Stimulated activated naive CD4-positive, alpha-beta T cell (primary cell): ENCODE measurements at places on chromosomes 13 and 19.
A peak's percentile ranks its signal among the peaks of the same experiment; 100 is the strongest.

- DNase-seq = no peak
These were observed 420.4 kb upstream of the GPC6 start for GRCh38 chr13:92806215-92806614.

GRCh38 chr19:13337181-13337580 lies 169.1 kb downstream of the CACNA1A start:
- no peak for DNase-seq

DNA sequence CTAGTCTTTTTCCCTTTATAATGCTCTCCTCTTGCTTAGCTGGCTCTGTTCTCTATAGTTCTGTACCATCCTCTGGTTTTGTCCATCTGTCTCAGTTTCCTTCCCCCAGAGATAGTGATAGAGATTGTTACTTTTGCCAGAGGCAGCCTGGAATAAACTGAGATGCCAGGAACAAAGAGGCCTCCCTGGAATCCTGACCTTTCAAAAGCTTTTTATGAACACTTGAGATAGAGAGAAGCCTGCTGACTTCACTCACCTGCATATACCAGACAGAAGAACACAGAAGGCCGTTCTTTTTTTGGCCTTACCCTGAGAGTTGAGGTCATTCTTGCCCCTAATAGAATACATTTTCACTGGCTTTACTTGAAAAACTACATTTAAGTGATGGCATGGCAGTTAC lies 150.2 kb downstream of the LHFPL6 start:
- no peak for DNase-seq

GRCh38 chr13:30848332-30849027 lies 57.6 kb upstream of the MEDAG start:
- DNase-seq = no peak

- no peak for DNase-seq
These were observed 50.3 kb upstream of the XPO4 start for GRCh38 chr13:20952838-20953237.

DNA sequence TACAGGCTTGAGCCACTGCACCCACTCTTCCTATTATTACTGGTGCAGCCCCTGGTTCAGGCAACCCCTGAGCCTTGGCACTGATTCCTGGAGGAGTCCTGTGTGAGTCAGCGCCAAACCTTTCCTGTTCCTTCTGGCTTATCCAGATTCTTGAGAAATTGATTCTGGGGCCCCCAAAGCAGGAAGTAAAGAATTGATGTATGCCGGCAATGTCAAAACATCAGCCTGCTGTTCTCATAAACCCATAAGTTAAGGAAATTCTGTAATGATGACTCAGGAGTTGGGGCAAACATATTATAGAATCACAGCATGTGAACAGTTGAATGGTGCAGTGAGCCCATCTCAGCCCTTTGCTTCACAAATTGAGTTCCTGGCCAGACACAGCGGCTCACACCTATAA lies 1.4 kb upstream of the OR7G3 start:
- no peak for DNase-seq

DNA sequence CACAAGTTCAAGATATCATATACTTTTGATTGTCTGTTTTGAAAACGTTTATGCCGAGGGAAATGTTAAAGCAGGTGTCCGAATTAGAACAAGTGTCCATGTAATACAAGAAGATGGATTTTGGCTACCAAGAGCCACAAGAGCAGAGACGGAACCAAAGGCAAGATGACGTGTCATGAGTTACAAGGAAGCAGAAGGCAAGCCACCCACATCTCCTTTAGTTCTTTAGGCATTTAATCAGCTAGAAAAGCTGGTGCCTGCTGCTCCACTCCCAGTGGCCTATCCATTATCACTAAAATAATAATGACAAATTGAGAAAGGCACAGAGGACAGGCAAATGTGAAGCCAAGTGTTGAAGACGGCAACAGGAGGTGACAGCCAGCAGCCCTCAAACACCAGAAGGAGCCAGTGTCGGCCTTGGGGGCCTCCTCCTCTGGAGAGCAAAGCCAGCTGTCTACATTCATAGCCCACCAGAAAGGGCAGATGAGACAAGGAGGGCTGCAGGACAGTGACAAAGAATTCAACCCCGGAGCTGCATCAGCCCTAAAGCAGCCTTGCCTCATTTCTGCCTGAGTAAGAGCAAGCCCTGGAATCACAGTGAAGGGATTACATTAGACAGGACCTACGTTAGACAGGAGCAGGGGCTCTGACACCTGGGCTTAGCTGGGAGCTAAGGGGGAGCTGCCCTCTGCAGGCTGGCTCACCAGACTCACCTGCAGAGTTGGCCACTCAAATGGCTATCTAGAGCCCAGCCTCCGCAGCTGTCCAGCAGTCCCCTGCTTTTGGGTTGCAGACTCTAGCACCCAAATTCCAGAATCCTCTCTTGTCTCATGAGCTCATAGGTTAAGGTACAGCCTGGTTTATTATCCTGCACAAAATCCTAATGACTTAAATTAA lies 569.9 kb downstream of the UQCRFS1 start:
- DNase-seq = no peak

- no peak for DNase-seq
These were observed 18.3 kb downstream of the VWA8 start for GRCh38 chr13:41942462-41943094.

DNA sequence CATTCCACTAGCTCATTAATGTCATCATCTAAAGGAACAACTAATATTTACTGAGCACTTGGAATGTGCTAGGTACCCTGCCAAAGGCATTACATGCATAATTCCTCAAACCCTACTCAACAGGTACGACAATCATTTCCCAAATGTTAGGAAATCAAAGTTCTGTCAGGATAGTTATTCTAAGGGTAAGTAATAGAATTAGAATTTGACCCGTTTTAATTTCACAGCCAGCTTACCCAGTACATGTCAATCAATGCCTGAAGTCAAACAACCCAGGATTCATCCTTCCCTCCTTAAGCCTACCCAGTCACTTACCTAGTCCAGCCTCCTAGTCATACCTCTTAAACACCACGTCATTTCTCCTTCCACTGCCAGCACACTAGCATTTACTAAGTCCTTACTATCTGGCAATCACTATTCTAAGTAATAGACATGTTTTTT lies 2.4 kb downstream of the LNX2 start:
- DNase-seq = no peak

DNA sequence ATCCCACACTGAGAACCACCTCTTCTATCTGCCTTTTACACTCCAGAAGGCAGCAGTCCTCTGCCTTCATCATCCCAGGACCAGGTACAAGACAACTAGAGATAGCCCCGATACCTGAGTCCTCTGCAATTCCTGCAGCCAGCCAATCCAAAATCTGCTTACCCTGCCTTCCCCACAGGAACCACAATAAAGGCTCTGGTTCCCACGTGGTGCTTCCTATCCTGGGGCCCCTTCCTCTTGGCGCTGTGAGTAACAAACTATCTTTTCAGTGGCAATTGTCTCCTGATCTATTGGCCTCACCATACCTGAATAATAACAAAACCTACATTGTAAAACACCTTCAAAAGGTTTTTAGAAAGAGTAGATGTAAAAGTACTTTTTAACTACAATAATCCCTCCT lies 63.1 kb downstream of the ZDHHC20 start:
- DNase-seq = no peak

GRCh38 chr13:37144661-37145060 lies 39.2 kb upstream of the CSNK1A1L start:
- DNase-seq = no peak

- no peak for DNase-seq
These were observed 88.5 kb upstream of the SIAH3 start for GRCh38 chr13:45940061-45940460.

GRCh38 chr19:1363599-1363998 lies 20.1 kb upstream of the NDUFS7 start:
- no peak for DNase-seq

DNA sequence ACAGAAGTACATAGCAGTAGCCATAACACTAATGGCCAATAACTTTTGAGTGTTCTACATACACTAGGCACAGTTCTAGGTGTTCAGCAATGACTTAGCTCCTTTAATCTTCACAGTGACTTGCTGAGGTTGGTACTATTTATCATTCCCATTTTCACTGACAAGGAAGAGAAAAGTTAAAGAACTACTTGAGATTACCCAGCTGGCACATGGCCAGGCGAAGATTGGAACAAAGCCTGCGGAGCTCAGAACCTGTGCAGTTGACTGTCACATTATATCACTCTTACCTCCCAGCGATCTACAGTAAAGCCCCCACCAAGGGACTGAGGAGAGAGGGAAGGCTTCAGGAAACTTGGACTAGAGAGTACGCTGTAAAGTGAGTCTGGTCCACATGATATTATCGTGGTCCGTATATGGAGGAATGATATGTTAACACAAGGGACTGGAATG lies 42.4 kb upstream of the WDFY2 start:
- no peak for DNase-seq

- no peak for DNase-seq
These were observed 44.8 kb upstream of the SERTM1 start for GRCh38 chr13:36629057-36629385.

GRCh38 chr19:36009220-36009619 lies 607 bp upstream of the SYNE4 start:
- DNase-seq = peak; percentile 20

DNA sequence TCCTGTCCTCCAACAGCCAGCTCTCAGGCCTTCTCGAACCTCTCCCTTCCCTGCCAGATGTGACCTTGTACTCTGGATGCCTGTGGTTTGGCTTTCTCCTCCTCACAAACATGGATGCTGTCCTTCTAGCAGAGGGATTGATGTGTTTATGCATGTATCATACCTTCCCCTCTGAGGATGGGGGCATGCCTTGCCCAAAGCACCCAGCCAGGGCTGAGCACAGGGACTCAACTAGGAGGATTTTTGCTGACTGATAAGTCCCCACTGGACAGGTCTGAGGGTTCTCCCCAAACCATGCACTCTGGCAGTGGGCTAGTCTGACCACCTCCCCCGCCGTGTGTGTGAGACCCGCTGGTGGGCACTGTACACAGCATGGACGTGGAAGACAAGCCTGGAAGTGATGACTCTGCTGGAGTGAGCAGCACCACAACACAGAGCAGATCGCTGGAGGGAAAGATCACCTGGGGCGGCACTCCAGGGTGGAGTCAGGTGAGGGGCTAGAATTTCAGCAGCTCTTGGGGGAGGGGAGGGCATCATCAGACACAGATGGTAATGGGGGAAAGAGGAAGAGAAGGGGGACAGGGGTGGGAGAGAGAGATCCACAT lies 360.3 kb upstream of the ZNF507 start:
- no peak for DNase-seq

- no peak for DNase-seq
These were observed at the start of gene HIF3A for GRCh38 chr19:46296722-46297461. Gene HIF3A (plus strand): TSS chr19:46297042. CDS start chr19:46297077, 35 bp downstream.

- DNase-seq = no peak
These were observed 1183.3 kb downstream of the SLITRK1 start for GRCh38 chr13:82698941-82699340.

DNA sequence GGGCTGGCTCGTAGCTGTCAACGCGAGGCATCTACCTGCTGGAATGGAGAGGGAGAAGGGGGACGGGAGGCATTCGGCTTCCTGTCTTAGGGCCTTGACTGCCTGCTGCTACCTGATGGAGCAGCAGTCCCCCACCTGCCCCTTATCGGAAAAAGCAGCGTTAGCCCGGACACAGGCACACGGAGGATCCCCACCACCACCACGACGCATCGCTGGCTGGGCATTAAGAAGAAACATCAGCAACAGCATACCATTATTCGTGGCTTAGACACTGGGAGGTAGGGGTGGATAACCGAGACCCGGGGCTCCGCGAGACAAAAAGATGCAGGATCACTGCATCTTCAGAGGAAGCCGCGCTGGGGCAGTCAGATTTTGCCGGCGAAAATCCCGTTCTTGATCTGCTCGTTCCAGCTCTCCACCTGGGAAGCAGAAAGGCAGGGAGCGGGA lies 1.1 kb downstream of the COX6B2 start:
- no peak for DNase-seq

DNA sequence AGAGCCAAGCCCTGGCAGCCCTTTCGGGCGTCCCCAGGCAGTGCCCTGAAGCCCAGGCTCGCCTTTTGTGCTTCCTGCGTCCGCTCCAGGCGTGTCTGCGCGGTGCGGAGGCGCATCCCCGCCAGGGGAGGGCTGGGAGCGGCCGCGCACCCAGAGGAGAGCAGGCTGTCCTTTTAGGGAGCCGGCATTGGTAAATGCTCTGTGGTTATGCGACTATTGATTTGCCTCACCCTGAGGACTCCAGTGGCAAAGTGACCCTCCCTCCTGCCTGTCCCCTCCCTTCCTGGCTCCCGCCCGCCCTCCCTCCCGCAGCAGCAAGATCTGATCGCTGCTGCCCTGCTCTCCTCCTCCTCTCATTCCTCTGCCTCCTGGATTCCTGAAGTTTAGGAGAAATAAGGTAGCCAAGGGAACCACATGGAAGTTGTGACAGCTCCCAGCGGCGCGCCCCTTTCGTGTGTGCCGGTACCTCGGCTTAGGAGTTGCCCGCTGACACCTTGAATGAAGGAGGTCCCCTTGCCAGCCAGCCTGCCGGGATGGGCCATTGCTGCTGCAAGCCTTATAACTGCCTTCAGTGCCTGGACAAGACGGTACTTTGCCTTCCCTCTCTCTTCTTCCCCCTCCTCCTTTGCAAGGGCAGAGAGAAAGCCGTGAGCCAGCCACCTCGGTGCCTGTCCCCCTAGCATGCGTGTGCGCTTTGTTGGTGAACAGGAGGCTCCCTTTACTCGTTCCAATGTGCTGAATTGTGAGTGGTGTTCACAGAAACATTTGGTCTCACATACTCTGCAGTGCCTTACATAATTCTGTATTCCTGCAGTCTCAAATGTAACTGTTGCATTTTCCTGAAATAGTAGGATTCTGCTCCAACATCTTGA lies 166.9 kb downstream of the SLC7A1 start:
- DNase-seq = no peak

GRCh38 chr13:67147342-67148133 lies 82.6 kb downstream of the PCDH9 start:
- no peak for DNase-seq

DNA sequence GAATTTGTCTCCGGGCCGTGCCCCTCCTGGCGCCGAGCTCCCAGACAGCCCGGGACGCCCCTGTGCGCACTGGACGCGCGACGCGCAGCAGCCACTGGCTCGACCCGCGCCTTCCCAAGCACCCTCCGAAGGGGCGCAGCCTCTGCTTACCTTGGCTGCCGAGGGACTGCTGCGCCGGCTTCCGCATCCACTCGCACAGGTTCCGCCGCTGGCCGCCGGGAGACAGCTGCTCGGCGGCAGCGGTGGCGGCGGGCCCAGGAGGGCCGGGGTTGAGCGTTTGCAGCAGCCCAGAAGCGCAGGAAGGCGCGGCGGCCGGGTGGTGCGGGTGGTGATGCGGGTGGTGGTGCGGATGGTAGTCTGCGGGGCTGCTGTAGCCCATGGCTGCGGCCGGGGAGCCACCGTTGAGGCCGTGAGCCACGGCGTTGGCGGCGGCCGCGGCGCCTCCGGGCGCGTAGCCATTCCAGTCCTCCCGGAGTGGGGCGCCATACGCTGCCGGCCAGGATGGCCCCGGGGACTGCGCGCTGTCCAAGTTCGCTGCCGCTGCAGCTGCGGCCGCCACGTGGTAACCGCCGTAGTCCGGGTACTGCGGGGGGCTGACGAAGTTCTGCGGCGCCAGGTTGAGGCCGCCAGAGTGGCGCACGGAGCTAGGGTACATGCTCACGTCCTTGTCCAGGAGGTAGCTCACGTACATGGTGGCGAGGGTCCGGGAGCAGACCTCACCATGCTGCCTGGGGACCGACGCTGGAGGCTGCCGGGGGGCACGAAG lies 616 bp downstream of the CDX2 start:
- DNase-seq = no peak
